GM23338 (cell line): ENCODE measurements at places on chromosomes 3 and 15. TPM values are rescaled to one million over a fixed set of nuclear protein-coding genes. Genes with fewer than 3 reads are reported as not detected.

The LMLN gene
- 2.9 and 4.3 TPM in 2 replicates for total RNA-seq

The RBMS3 gene
- 3.2 and 5.5 TPM in 2 replicates for total RNA-seq

The LNP1 gene
- total RNA-seq = 5.3 and 6.7 TPM in 2 replicates

The LRRC49 gene
- 13.3 and 14.6 TPM in 2 replicates for total RNA-seq

The FANCD2OS gene
- total RNA-seq = not detected in 2 replicates

The CORO2B gene
- total RNA-seq = 2.8 and 4.6 TPM in 2 replicates

The NR1I2 gene
- total RNA-seq = 3.9 and 4.4 TPM in 2 replicates

The NME9 gene
- 0.14 TPM in 1 of 2 replicates, not detected in the other for total RNA-seq

The CYP8B1 gene
- total RNA-seq = not detected in 2 replicates

The ANKDD1A gene
- 8.7 and 9.3 TPM in 2 replicates for total RNA-seq

The IMPG2 gene
- total RNA-seq = not detected in 2 replicates

DNA sequence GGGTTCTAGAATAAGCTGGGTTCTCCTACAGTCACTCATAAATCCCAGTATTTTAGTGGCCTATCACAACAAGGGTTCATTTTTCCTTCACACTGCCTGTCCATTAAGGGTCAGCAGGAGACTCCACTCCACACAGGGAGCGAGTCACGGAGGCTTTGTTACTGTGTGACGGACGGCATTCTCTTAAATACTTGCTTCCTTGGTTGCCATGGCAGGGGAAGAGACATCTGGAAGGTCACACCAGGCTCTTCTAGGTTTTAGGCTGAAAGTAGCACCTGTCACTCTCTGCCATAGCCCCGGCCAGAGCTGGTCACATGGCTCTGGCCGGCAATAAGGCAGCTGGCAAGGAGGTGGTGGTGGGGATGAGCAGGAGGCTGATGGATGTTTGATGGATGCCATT is 89.4 kb upstream of the ANKRD34C start:
- no peak for DNase-seq
- H3K4me3 ChIP-seq = no peak overlapping the region
- no peak overlapping the region for H3K27ac ChIP-seq
- no peaks in the 10 kb centered on the region for H3K27me3 ChIP-seq
- H3K36me3 ChIP-seq = no peaks in the 10 kb centered on the region

- H3K36me3 ChIP-seq = 0 out of 2 replicates have a peak, but pooled peaks cover 3% of the 10 kb centered on the region
- H3K4me1 ChIP-seq = no peaks in the 10 kb centered on the region
- H3K27me3 ChIP-seq = no peaks in the 10 kb centered on the region
- DNase-seq = no peak
- H3K27ac ChIP-seq = no peak overlapping the region
Observed at GRCh38 chr15:42331235-42331634, 28.1 kb upstream of the CAPN3 start.

DNA sequence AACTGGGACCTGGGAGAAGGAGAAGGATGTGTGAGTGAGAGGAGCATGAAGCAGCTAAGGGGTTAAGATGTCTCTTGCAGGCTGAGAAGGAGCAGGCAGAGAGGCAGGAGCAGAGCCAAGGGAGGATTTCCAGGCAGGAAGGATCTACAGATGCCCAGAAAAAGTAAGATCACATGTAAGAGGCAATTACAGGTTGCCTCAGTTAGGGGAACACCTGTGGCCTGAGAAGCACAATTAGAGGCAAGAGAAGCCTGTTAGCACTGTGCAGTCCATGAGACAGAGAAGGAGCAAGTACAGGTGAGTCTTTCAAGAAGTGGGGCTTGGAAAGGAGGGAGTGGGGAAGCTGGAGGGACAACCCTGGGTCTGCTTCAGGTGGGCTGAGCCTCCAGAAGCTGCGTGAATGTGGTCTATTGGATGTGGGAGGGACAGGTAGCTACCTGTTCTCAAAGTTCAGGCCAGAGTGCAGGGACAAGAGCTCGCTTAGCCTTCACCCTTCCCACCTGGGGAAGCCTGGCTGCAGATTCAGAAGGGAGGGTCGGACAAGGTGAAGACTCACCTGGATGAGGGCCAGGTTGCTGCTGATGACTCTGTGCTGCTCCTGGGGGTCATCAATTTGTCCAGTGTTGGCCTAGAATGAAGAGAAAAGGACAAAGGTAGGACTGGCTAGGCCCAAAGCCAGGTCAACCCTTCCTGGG is 50.7 kb downstream of the SLC41A3 start:
- H3K4me1 ChIP-seq = 0 out of 2 replicates have a peak, but pooled peaks cover 8% of the 10 kb centered on the region
- H3K36me3 ChIP-seq = peaks cover 5% of the 10 kb centered on the region
- no peaks in the 10 kb centered on the region for H3K27me3 ChIP-seq
- no peak overlapping the region for H3K27ac ChIP-seq
- H3K4me3 ChIP-seq = no peak overlapping the region

GRCh38 chr3:148880681-148881080 is 15.6 kb downstream of the CPA3 start:
- H3K27ac ChIP-seq = no peak overlapping the region
- H3K4me1 ChIP-seq = no peaks in the 10 kb centered on the region
- H3K27me3 ChIP-seq = no peaks in the 10 kb centered on the region
- peak; percentile 72 for DNase-seq

DNA sequence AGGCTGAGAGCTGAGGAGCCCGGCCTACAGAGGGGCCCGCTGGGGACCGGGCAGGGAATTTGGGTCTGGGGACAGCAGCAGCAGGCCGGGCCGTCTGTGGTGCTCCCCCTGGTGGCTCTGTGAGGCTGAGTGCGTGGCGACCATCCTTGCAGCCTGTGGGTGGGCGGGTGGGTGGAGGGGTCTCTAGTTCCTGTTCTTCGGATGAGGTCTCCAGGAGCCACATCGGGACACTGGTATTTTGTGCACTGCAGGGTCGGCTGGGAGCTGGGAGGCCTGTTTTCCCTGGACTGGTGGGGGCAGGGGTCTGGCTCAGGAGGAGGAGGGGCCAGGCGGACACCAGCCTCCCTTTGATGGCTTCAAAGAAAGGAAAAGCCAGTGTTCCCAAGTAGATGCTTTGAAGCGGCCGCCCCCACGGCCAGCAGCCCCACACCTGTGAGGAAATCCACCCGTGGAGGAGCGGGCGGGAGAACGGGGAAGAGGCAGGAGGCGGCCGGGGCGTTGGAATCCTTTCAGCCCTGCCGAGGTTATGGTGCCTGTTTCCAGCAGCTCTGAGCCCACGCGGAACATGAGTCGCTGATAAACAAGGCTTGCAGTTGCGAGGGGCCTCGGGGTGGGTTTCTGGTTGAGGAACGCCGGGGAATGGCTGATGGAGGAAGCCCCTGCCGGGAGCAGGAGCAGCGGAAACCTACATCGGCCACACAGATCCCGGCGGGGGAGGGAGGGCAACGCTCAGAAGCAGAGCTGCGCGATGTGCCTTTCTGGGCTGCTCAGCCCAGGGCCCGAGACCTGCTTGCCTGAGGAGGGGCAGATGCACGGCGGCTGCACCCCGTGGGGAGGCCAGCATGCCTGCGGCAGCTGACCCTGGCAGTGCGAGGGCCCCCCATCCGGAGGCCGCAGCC is 154.3 kb downstream of the NSMCE3 start:
- no peaks in the 10 kb centered on the region for H3K36me3 ChIP-seq
- H3K27me3 ChIP-seq = no peaks in the 10 kb centered on the region
- peaks cover 2% of the 10 kb centered on the region; the same call in 1 of the 2 replicates for H3K4me1 ChIP-seq

- no peaks in the 10 kb centered on the region for H3K36me3 ChIP-seq
- no peak for DNase-seq
- H3K27me3 ChIP-seq = no peaks in the 10 kb centered on the region
- no peak overlapping the region for H3K27ac ChIP-seq
- no peak overlapping the region for H3K4me3 ChIP-seq
Observed at GRCh38 chr3:187813198-187813597, 67.9 kb upstream of the BCL6 start.

DNA sequence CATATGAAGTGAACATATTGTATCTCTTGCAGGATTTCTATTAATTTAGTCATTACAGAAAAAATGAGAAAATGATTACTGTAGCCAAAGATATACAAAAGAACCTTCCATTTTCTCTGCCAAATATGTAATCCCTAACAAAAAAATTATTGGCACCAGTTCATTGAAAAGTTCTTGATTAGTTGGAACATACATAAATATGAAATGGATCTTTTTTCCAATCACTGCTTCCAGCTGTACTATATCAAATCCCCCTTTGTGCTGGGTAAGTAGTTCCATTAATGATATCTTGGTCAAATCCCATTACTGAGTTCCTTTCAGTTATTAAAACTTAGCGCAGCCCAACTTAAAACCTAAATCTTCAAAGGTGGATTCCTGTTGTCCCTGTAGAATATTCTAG is 263.8 kb downstream of the SLC9A9 start:
- H3K36me3 ChIP-seq = no peaks in the 10 kb centered on the region
- H3K4me1 ChIP-seq = no peaks in the 10 kb centered on the region; the same call in 1 of the 2 replicates
- H3K27me3 ChIP-seq = no peaks in the 10 kb centered on the region
- H3K4me3 ChIP-seq = no peak overlapping the region
- no peak for DNase-seq

- H3K4me3 ChIP-seq = peak overlapping the region; percentile 76
- no peaks in the 10 kb centered on the region for H3K36me3 ChIP-seq
- H3K4me1 ChIP-seq = peaks cover 83% of the 10 kb centered on the region
Observed at GRCh38 chr15:96339619-96340347, 9.3 kb downstream of the NR2F2 start.

DNA sequence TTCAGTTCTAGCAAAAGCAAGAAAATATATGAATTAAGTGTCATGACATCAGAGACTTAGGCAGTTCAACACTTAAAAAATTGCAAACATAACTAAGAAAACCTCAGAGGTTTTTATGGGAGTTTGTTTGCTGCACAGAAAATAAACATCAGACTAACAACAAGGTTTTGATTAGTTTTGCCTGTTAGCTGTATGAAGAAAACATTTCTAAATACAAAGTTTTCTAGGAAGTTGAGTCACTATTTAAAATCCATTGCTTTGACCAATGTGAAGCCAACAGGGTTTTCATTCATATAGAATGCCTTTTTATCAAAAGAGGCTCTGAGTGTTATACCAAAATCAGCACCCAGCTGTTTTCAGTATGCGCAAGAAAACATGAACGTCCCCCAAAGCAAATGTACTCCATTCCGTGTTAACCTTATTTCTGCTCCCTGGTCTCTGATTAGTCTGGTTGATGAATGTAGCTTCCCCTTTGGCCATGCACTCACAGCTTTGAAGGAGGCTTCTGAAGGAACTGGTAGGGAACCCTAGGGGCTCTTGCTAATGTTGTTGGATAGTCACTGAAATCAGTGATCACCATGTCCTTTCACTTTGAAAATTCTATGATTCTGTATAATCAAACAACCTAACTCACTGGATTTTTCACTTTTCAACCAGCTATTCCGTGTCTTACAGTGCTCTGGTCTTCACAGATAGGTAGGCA is 89.6 kb upstream of the TSEN2 start:
- no peaks in the 10 kb centered on the region for H3K36me3 ChIP-seq
- H3K27me3 ChIP-seq = no peaks in the 10 kb centered on the region
- no peak overlapping the region for H3K4me3 ChIP-seq
- H3K27ac ChIP-seq = no peak overlapping the region
- no peaks in the 10 kb centered on the region for H3K4me1 ChIP-seq
- DNase-seq = no peak

DNA sequence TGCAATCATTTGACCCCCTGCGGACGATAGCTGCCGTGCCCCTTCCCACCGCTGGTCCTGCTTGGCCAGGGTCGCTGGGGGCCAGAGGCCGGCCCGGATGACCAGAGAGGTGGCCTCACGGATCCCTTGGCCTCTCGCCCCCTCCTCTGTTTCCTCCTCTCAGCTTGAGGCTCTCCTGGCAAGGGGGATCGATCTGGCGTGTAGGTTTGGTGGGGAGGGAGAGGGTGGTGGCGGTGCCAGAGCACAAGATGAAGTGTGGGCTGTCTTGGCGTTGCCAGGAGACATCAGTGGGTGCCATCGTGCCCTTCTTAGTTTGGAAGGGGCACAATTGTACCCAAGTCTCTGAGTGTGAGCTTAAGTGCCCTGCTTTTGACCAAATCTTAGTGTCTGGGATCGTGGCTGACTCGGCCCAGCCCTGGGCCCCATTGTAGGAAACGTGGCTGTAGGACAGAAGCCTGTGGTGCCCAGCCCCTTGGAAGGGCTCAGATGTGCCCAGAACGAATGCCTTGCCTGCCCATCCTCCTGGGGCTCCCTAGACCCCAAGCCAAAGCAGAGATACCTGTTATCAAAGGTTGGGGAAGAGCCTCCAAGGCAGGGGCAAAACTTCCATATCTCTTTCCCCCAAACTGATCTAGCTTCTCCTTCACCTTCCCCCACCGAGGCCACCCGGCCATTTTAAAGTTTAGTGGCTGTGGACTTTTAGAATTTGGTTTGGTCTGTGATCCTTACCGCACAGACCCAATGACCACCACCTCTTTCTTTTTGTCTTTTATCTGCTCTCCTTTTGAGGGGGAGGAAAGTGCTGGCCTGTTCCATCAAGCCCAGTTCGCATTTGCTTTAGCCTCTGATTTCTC is 14.4 kb downstream of the NR2F2 start:
- no peaks in the 10 kb centered on the region for H3K36me3 ChIP-seq
- H3K4me1 ChIP-seq = peaks cover 82% of the 10 kb centered on the region
- H3K27ac ChIP-seq = no peak overlapping the region
- peaks cover 96% of the 10 kb centered on the region for H3K27me3 ChIP-seq

DNA sequence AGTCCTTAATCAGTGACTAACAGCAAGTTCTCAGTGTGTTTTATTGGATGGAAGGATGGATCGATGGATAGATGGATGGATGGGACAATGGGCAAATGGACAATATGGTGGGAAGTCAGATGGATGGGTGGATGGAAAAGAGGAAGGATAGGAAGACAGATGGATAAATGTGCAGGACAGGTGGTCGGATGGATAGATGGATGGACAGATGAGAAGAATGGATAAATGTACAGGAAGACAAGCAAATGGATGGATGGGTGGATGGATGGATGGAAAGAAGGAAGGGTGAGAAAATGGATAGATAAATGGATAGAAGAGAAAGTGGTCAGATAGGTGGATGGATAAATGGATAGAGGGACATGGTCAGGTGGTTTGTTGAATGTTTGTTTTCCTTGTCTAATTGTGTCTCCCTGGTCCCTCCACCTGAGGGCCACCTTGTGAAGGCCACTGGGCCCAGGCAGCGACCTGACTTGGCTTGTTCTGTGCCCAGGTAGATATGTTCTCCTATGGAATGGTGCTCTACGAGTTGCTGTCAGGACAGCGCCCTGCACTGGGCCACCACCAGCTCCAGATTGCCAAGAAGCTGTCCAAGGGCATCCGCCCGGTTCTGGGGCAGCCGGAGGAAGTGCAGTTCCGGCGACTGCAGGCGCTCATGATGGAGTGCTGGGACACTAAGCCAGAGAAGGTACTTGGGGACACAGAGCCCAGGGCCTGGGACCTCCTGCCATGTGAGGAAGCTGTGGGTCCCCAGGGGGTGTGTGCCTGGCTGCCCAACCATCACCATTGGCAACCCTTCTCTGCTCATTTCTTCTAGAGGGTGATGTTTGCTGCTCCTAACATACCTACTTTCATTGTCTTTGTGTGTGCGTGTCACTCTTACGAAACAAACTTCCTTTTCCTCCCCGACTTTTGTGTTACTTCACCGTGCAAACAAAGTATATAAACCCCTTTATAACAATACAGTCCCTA is 137.5 kb downstream of the LRRK1 start:
- H3K4me3 ChIP-seq = no peak overlapping the region
- H3K27me3 ChIP-seq = no peaks in the 10 kb centered on the region
- H3K27ac ChIP-seq = no peak overlapping the region
- H3K36me3 ChIP-seq = peaks cover 9% of the 10 kb centered on the region; the same call in 1 of the 2 replicates
- DNase-seq = no peak

GRCh38 chr15:78461171-78461888 is 23.3 kb downstream of the IREB2 start:
- peak; percentile 57 for DNase-seq
- H3K27ac ChIP-seq = peak overlapping the region; percentile 56; the same call in 1 of the 2 replicates
- peaks cover 18% of the 10 kb centered on the region for H3K4me1 ChIP-seq
- peaks cover 7% of the 10 kb centered on the region; the same call in 1 of the 2 replicates for H3K36me3 ChIP-seq

- no peaks in the 10 kb centered on the region for H3K27me3 ChIP-seq
- H3K27ac ChIP-seq = no peak overlapping the region
- H3K36me3 ChIP-seq = no peaks in the 10 kb centered on the region
- no peak for DNase-seq
Observed at GRCh38 chr3:16233806-16234205, 30.9 kb downstream of the DPH3 start.

GRCh38 chr3:169138849-169139420 is 524.6 kb downstream of the MECOM start:
- H3K27ac ChIP-seq = no peak overlapping the region
- H3K4me1 ChIP-seq = no peaks in the 10 kb centered on the region
- DNase-seq = no peak
- H3K27me3 ChIP-seq = peaks cover 19% of the 10 kb centered on the region
